Kasumi-1 (cell line): ENCODE measurements at places on chromosomes 11 and 22.

- DNase-seq: no peak
Observed at GRCh38 chr11:134661660-134662059, 249.6 kb upstream of the B3GAT1 start.

GRCh38 chr11:44579302-44579761, 13.9 kb downstream of the CD82 start:
- no peak for DNase-seq

- no peak for DNase-seq
Observed at GRCh38 chr11:75420224-75421034, 12.6 kb downstream of the KLHL35 start.

DNA sequence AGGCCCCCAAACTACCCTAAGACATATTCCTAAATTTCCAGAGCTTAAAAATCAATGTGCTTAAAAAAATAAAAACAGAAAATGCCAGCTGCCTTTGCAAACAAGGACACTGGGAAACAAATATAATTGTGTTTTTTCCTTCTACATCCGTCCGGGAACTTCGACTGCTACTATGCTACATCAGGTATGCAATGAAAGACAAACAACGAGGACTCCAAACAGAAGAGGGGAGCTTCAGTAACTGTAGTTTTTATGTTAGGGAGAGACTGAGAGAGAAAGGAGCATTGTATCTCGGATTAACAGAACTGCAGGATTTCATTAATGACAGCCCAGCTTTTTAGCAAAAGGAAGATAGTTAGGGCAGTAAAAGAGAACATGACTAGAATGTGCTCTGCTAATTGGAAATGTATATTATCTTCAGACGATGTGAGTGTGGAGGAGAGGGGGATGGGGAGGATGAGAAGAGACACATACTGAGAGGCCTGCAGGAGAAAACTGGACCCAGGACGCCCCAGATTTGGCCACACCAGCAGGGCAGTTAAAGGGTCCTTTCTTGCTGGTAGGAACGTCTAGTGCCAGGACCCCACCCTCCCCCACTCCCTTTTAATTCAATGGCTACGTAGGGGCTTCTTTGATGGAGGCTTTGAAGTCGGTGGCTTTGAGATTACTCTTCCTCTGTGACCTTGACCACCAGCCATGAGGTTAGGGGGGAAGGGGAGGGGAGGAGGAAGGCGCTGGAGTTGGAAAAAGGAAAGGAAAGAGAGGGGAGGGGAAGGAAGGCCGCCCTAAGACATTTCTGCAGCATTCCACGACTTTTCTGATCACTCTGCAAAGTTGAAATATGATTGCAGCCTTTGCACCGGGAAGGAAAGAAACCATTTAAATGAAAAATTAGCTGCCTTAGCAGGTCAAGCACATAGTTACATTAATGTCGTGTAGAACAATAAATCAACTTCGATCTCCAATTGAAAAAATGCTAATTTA, 187.1 kb downstream of the BLID start:
- DNase-seq: no peak

DNA sequence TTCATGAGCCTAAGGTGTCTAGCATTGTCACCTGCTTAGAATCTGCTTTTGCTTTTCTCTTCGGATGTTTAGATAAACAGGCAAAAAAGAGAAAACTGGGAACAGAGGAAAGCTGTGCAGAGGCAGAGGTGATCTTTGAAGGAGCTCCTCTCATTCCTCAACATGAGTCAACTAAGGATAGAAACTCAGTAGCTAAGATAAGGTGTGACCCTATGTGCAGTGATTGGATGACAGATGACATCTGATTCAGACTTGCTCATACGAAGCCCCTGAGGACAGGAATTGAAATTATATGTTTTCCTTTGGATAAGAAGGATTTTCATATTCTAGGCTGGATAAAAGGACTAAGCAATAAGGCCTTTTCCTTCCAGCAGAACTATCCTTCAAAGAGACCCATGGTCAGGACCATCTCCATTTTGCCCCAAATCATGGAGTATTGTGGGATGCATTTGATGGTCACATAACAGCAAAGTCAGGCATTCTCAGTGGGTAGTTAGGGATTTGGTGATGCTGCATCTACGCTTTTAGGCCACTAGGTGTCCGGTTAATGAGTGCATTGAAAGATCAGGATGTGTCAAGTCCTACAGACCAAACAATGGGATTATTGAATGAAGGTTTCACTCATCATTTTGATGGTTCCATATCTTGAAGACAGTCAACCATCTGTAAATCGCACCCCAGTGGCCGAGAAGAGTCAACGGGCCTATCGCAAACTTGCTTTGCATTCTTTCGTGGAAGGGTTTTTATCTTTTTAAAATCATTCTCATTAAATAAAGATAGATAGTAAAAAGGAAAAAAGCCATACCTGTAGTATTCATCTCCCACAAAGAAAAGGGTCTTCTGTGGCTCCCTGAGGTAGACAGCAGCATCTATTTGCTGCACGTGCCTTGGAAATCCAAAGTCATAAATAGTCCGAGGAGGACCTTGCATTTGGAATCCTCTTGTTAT, 32.2 kb downstream of the MMP20 start:
- peak; percentile 53 for DNase-seq

GRCh38 chr11:70233511-70233934, 30.4 kb downstream of the FADD start:
- DNase-seq: no peak

DNA sequence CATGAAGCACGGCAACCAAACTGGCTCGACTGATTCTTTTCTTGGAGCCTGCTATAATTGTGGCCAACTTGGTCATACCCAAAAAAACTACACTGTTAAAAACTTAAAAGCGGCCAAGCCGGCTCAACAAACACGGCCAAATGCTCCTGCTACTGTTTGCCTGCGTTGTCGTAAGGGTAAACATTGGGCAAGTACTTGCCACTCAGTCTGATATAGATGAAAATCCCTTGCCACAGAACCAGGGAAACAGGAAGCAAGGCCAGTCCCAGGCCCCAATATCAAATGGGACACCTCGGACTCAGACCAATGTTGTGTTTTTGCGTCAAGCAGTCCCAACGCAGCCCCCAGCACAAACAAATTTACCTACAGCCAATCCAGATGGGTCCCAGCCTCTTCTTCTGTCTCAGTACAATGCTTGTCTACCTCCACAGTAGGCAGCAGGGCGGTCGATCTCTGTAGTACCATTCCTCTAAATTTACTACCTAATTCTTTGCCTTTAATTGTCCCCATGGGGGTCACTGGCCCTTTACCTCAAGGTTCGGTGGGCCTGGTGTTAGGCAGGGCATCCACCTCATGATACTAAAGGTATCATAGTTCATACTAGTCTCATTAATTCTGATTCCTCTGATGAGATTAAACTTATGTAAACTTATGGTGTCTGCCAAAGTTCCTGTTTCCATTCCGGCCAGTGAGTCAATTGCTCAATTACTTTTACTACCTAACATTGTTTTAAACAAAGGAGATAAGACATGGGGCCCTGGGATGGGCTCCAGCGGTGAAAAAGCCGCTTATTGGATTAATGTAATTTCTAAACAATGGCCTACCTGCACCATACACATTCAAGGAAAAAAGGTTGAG, 3.7 kb upstream of the COMT start:
- no peak for DNase-seq

DNA sequence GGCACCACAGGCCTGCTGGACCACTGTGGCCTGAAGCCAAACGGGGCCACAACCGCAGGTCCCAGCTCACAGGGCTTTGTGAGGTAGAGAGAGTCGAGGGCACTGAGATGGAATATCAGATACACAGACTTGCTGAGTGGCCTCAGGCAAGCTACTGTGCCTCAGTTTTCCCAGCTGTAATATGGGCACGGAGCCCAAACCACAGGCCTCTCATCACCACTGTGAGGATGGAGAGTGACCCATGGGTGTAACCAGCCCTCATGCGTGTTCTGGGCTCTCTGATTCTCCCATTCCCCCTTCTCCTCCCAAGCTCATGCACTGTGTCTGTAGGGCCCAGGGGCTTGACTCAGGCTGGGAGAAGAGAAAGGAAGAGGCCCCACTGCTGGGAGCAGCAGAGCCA, 4.2 kb downstream of the UNC93B1 start:
- no peak for DNase-seq

GRCh38 chr11:61273178-61274078, 21.7 kb downstream of the VWCE start:
- DNase-seq: no peak

DNA sequence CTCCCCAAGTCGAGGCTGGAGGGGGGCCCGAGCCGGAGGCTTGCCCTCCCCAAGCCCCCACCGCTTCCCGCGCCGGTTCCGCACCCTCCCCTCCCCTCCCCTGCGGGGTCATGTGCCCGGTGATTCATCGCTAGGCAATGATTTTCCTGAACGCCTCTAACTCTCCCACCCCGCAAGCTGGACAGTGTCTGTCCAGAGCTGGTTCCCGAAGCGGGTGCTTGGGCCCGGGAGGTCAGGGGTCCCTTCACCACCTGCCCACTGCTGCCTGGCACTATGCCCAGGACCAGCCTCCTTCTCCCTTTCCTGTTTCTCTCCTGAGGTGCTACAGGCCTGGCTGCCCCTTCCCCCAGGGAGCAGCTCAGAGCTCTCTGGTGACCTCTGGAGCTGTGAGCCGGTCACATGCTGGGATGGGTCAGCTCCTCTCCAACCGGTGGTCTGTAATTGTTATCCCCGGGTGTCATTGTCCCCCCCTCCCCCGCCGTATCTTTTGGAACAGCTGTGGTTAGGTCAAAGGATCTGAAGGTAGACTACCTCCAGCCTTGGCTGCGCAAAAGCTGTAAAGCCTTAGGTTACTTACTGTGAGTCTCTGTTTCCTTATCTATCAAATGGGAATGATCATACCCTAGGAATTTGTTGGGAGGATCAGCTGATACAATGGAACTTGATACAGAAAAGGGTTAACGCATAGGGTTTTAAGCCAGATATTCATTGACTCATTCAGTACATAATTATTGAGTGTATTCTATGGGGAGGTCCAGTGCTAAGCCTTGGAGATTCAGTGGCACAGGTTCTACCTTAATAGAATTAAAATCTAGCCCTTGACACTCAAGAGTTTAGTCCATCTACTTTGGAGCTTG, 753 bp downstream of the STX3 start:
- peak; percentile 26 for DNase-seq

- DNase-seq: no peak
Observed at GRCh38 chr11:24705474-24705873, 208.6 kb downstream of the LUZP2 start.

DNA sequence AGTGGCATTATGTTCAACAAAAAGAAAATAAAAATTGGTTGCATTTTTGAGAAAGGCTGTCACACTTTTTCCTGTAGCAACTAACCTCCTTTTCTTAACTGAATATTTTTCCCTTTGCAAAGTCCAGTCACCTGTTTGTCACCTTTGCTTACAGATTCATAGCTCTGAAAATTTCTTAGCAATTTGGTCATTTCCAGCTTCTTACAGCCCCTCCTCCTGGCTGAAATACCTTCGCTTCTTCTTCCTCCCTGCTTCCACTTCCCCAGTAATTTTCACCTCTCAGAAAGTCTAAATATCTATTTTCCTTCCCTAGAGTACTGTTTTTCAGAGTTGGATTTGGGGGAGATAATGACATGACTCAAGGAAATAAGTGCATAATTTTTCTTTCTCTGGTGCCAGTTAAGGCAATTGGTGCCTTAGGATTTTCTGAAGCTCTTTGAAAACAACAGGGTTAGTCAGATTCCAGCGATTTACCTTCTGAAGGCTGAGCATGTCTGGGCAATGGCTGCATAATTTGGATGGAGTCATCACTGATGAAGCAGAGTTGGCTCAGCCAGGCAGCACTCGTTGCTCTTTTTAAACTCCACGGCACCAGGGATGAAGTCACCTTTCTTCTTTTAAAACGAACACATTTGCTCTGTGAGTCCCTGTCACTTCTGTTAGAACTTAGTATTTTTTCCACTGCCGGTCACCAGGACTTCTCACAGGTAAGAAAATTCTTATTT, 62.1 kb upstream of the AMOTL1 start:
- no peak for DNase-seq

- DNase-seq: peak; percentile 69
Observed at GRCh38 chr11:2419638-2420501, 19.3 kb downstream of the TSSC4 start.

- no peak for DNase-seq
Observed at GRCh38 chr22:32317524-32317923, 40.1 kb upstream of the RFPL3 start.

- no peak for DNase-seq
Observed at GRCh38 chr11:44530413-44531115, 34.9 kb upstream of the CD82 start.

DNA sequence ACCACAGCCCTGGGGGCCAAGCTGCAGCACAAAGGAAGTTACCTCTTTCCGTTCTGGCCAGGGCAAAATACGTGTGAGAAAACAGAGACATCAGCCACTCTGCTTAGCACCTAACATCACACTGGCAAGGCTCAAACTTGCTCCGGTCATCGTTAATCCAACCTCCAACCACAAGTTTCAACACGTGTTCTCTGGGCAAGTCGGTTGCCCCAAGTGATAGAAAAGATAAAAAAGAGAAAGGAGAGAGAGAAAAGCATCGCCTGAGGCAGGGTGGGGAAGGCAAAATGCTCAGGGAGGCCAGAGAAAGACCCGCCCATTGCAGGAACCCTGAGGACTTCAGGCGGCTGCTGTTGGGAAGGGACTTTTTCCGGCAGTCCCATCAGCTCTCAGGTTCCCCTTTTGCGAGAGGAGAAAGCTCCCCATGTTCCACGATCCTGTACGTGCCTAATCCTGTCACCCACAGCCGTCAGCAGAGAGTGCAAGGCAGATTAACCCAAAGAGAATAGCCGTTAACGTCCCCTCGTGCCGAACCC, 18.5 kb upstream of the B4GALNT4 start:
- no peak for DNase-seq

DNA sequence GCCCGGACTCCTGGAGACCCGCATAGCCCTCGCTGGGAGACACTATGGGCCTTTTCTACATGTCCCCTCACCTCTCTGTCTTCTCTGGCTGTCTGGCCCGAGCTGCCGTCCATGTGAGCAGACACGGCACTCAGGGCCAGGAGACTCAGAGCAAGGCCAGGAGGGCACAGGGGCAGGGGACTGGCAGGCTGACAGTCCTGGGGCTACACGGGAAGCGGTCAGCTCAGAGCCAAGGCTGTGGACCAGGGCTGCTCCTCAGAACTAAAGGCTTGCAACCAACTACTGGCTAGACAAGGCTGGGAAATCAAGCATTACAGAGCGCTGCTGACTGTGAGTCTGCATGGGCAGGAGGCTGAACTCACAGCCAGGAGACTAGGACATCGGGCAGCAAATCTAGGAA, 56.1 kb upstream of the CDON start:
- DNase-seq: no peak

DNA sequence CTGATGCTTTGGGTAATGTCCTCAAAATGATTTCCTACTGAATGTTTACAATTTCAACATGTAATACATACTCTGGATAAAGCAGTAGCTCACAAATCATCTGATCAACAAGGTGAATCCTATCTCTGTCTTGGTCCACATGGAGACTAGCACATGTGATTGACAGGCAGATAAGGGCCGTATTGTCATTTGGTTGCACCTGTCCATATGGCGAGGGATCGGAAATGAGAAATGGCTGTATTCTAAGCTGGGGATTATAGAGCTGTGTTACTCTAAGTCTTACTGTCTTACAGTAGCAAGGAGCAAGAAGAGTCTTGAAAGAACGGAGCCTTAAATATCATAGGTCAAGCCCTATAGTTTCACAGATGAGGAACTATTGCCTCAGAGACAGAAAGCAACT, 55.7 kb downstream of the APIP start:
- no peak for DNase-seq
